Amygdala (tissue), 56 donors: ENCODE measurements at places on chromosomes 3 and 15.

- no peak for DNase-seq
Observed at GRCh38 chr3:66484106-66484844, 16.5 kb downstream of the LRIG1 start.

DNA sequence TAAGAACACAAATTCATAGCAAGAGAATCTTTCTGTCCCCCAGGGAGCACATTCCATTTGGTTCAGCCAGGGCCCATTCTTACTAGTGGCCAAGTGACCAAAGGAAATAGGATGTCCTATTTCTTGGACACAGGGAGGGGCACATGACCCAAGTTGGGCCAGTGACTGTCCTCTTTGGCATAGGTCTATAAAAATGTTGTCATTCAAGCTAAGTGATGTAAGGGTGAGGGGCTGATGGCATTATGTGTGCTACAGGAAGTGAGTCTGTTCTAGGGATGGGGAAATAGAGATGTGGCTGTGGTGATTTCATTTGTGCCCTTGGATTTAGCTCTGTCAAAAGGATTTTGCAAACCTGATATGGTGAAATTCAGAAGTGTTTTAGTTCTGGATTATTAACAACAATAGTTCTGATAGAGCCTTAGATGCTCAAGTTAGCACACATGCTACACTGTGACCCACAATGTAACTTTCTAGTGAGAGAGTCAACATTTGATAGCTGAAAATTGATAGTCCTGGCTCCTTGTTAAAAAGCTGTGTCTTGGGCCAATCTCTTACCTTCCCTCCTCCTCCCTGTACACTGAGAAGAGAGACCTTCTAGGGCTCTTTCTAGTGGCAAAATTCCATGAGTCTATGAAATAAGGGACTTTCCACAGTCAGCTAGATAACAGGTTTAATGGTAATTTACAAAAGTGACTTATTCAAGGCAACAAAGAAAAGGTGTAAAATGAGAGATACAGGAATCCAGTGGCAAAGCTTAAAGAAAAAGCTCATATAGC, 117.2 kb downstream of the THRB start:
- DNase-seq = no peak

DNA sequence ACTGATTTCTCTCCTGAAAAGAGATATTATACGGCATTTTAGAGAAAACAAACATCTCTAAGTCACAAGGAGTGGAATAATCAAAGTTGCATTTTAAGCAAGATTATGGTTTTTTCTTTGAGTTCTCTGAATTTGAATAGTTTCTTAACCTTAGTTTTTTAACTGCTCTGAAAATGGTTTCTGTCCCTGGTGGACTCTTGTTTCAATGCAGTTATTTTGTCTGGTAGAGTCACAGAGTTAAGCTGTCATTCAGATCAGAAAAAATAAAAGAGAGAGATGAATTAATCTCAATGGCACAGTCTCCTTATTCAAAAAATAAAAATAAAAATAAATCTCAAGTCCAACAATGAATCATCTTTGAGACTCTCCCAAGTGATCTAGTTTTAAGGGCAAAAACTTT, 19.0 kb downstream of the AGTR1 start:
- no peak for DNase-seq

DNA sequence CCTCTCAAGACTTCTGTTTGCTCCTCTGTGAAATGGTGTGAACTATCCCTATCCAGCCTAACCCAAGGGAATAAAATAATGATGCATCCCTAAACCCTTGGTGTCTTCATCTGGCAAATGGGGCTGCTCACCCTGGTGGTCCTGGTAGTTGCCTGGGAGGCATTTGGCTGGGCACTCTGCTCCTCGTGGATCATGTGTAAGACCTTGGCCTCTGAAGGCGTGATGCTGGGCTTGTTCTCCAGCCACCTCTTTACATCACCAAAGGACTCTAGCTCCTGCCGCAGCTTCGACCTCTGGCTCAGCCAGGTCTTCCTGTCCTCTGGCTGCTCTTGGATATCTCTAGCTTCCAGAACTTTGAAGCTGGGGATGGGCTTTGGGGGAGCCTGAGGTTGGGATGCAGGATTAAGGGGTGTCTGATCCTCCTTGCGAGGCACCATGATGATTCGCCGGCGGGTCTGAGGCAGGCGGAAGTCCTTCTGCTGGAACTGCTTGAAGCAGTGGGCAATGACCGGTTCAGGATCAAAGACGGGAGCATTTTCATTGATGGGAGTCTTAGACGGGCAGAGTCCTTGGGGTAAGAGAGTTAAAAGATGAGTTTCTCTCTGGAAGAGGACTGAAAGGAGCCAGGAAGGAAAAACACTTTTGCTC, 7.1 kb downstream of the EFCAB12 start:
- DNase-seq = no peak

- no peak for DNase-seq
Observed at GRCh38 chr3:59246719-59247401, 197.0 kb upstream of the CFAP20DC start.
